EL (cell line): ENCODE measurements at places on chromosomes 13 and 19.

GRCh38 chr19:36008336-36008978, at the start of gene SYNE4:
SYNE4 (minus strand) TSS chr19:36008813; CDS start chr19:36008681, 132 bp downstream.
- DNase-seq: no peak

DNA sequence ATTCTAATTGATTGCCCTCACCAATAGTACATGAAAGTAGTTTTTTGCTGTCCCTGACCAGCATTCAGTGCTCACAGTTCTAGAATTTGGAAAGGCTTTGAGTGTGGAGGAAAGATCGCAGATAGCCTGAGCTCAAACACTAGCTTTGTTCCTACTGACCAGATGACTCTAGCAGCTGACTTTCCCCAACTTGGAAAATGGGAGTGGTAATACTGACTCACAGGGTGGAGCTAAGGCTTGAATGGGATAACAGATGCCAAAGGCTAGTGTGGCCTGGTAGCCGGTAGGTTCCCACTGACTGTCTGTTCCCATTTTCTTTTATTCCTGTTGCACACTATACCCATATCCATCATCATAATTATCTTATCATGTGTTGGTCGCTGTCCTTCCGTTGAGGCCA, 3.7 kb downstream of the ZSCAN22 start:
- DNase-seq: peak; percentile 64

- DNase-seq: no peak
Measured at GRCh38 chr19:12667731-12668302, 1.2 kb downstream of the WDR83 start.

DNA sequence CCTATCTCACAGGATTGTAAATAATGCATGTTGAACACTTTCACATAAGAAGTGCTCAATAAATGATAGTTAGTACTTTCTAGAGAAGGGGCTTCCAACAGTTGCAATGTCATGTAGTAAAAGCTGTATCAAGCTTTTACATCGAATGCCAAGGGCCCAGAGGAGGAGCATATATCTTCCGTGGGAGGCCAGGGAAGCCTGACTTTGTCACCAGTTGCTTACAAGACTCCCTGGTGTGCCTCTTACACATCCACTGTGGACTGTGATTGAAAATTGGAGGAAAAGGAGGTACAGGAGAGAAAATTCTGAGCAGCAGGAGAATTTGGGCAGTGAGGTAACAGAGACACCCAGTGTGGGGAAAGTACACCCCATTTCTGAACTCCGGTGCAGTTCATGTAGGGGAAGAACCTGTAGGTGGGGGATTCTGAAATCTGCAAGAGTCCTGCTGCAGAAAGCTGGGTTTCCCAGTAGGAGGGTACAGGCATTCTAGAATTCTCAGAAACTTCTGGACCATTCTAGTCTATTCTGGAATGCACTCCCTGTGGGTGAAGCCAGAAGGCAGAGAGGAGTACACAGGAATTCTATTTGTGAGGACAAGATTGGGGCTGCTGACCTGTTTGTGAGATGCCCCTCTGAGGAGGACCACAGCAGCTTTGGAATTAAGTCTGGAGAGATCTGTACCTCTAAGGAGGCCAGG, 54.0 kb downstream of the ALOX5AP start:
- DNase-seq: no peak

DNA sequence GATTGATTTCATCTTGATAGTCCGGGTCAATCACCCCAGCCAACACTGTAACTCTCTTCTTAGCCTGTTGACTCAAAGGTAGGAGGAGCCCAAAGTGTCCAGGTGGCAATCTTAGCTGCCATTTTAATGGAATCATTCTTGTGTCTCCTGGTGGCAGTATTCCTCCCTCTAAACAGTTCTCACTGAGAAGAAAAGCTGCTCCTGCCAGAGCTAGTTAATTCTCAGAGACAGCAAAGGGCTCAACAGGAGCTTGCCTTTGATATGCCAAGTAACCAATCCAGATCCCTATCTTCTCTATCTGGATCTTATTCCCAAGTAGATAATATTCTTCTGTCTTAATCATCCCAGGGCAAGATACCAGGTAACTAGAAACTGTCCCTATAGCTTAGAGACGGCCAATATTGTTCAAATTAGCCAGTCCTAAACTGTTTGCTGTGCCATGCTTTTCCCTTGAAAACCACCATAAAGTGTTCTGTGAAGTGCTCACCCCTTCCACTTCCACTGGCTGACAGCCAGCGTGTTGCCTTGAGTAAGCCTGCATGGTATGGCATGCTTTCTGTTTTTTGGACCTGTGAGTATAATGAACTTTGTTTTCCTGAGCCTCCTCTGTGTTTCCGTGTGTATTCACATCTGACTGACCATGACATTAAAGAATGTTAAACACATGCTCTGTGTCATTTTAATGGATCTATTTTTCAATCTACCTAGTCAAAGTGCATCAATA, 463.7 kb upstream of the SLITRK5 start:
- DNase-seq: no peak

GRCh38 chr19:30263830-30264381, 108.3 kb upstream of the ZNF536 start:
- no peak for DNase-seq

GRCh38 chr19:1470305-1471009, 8.6 kb downstream of the C19orf25 start:
- peak; percentile 39 for DNase-seq

DNA sequence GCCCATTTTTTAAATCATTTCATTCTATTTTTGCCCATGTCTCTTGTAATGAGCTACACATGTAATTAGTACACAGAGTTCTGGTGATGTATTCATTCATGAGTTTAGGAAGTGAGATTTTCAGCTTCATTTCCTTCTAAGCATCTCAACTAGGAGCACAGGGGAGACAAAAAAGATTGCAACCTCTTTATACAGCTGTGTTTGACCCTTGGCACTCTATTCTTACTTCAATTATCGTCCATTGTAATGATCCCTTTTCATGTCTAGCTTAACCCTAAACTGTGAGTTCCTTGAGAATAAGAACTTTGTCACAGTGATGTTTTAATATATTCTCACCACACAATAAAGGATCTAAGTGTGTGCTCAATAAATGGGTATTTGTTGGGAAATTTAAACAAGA, 67.1 kb downstream of the GPC6 start:
- no peak for DNase-seq

- DNase-seq: peak; percentile 59
Measured at GRCh38 chr13:44627441-44627840, 51.3 kb upstream of the TSC22D1 start.

GRCh38 chr13:73754241-73754640, 380.0 kb downstream of the KLF12 start:
- DNase-seq: no peak

DNA sequence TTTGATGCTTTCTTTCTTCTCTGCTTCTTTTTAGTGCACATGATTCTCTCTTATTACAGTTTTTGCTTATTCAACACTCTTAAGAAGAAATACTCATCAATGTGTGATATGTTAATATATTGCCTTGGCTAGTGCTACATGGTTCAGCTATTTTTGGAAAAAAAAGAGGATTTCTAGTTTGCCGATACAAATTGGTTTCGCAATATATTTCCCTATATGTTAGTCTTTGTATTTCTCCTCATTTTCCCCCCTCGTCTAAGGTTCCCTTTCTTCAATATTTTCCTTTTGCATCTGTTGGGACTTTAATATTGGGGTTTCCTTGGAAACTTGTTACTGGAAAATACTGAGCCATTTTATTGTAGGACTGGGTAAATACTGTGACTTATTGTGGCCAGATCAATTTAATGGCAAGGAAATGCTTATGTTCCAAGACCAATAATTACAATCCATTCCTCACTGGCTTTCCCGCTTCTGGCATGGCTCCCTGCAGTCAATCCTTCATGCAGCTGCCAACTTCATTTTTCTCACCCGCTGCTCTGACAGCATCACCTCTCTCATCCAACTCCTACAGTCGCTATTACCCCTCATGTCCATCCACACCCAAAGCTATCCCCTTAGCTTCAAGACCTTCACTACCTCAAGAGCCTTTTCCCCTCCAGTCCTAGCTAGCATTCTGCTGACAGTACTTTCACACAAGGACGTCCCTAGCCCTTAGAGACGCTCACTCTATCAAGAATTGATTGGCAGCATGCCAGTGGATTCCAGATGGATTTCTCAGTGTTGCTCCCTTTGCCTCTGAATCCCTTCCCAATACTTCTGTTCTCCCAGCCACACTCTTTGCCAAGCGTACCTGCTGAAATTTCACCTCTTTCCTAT, 280.1 kb upstream of the TMTC4 start:
- peak; percentile 17 for DNase-seq

DNA sequence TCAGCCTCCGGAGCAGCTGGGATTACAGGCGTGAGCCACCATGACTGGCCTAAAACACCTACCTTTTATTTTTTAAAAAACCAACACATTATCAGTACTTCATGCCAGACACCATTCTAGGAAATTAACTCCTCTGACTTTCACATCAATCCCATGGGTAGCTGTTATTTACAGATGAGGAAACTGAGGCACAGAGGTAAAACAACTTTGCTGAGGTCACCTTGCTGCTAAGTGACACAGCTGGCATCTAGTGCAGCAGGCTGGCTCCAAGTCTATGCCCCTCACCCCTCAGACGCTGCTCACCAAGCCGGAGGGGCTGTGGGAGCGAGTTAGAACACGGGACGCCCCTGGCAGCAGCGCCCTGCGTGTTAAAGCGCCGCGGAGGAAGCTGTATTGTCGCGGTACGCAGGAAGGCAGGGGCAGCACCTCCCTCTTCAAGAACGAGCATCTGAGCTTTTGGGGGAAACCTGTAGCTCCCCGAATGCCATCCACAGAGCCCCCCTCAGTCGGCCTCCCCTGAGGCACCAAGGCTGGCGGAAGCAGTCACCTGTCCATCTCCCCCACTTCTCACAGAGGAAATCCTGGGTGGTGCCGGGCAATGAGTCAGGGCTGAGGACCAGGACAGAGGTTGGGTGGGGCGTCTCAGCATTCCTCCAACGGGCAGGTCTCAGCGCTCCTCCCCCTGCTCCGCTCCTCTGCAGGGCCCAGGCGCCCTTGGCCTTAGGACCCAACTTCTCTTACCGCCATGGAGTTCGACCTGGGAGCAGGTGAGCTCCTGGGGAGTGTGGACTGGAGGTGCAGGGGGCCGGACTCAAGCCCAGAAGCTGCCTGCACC, at the start of gene C19orf33:
TSS of gene C19orf33 (plus strand) at position 735 of the 835 bp plus-strand sequence. CDS start at position 746, 11 bp downstream.
- DNase-seq: no peak

GRCh38 chr13:56907766-56908165, 233.0 kb upstream of the PRR20A start:
- no peak for DNase-seq

- DNase-seq: peak; percentile 91
Measured at GRCh38 chr13:80037505-80037888, 303.4 kb downstream of the SPRY2 start.

GRCh38 chr19:1171755-1172352, 2.2 kb downstream of the SBNO2 start:
- DNase-seq: no peak

- DNase-seq: peak; percentile 7
Measured at GRCh38 chr13:34862716-34863115, 79.4 kb upstream of the NBEA start.

DNA sequence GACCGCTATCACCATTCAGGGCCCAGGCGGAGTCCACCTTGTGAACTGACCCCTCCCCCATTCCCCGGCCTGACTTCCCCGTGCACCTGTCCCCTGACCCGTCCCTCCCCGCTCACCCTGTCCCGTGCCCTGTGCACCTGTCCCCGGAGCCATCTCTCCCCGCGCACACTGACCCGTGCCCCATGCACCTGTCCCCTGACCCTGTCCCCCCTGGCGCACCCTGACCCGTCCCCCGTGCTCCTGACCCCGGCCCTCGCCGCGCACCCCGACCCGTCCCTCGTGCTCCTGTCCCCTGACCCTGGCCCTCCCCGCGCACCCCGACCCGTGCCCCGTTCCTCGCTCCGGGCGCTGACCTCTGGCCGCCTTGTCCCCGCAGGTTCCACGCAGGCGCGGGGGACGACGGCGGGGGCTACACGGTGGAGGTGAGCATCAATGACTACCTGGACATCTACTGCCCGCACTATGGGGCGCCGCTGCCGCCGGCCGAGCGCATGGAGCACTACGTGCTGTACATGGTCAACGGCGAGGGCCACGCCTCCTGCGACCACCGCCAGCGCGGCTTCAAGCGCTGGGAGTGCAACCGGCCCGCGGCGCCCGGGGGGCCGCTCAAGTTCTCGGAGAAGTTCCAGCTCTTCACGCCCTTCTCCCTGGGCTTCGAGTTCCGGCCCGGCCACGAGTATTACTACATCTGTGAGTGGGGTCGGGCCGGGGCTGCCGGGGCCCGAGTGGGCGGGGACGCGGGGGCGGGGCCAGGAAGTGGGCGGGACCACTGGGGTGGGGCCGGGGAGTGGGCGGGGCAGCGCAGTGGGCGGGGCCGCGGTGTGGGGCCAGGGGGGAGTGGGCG, 9.7 kb downstream of the EFNA2 start:
- no peak for DNase-seq

GRCh38 chr13:113082198-113083021, 23.2 kb upstream of the F7 start:
- no peak for DNase-seq

DNA sequence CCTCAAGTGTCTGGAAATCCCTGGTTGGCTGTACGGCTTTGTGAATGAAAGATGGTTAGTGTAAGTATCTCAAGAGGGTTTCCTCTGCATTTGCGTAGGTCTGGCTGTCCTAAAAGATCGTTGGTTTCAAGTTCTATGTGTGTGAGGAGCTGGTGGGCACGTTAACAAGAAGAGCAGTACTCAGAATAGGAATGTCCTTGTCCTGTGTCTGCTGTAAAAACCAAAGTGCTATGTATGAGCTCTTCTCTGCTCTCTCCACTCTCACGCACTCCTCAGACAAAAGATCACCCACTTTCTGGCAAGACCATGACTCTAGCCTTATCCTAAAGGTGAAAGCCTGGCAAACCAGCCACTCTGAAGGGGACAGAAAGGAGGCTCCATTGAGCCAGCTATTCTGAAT, 39.1 kb downstream of the USP12 start:
- DNase-seq: no peak

DNA sequence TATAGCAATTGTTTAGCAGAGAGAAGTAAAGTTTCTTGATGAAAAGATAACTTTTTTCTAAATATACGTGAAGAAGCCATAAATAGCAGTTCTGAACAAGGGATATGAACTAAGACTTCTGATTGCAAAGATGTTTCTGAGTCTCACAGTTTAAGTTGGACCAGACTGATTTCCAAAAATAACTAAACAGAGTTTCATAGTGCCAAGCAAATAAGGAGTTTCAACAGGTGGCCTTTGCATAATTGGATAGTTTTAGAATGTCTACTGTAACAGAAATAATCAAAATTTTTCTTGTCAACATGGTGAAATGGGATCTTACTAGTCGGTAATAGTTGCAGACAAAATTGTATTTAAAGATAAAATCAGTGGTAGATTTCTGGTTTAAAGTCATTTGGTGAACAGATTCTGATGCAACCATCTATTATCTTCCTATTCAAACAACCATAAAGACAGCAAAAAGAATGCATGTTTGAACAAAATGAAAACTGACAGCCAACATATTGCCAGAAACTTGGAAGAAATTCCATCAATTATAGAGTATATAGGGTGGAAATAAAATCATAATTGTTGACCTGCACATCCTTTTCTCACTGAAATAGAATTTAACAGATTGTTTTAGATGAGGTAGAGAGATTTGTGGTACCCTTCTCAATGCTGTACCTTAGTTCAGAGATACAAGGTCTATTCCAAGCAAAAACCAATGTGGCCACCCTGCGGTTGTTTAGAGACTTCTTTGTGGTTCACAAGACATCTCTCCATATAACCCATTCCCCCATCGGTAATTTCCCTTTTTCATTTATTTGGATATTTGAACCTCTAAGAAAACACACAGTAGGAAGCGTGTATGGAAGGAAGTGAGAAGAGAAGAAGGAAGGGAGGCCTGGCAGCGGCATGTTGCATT, 275.3 kb downstream of the COG6 start:
- DNase-seq: no peak
